ENCODE measurements at places on chromosomes 3 and 15.

- no peak for DNase-seq
Observed at GRCh38 chr3:73753985-73754384, 129.2 kb upstream of the PDZRN3 start.

DNA sequence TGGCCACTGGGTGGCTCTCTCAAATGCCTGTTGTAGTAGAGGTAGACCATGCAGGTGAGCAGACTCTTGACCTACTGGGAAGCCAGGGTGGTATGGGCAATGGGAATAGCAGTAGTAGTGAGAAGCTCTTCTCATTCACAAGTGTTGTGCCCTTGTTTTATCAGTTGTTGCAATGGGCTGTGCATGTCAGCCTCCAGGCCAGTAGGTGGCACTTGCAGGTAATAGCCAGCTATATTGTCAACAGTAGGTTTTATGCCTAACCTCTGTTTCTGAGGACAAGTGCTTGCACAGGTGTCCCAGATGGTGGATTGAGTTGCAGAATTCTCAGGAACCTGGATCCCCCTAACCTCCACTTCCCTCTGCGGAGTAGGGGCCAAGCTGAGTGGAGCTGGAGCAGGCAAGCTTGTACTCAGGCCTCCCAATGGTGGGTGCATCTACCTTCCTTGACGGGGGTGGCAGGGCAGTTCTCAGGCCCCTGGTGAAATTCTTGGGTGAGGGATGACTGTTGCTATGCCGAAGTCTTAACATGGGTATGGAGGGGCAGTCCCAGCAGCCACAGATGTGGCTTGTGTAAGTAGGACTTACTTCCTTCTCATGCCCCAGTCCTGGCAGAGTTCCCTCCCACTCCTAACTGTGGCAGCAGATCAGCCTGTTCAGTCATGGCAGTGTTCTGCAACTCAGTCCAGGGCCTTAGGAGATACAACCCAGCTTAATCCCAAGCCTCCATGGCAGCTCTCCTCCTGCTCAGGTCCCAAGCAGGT is 104.3 kb downstream of the NEO1 start:
- no peak for DNase-seq

DNA sequence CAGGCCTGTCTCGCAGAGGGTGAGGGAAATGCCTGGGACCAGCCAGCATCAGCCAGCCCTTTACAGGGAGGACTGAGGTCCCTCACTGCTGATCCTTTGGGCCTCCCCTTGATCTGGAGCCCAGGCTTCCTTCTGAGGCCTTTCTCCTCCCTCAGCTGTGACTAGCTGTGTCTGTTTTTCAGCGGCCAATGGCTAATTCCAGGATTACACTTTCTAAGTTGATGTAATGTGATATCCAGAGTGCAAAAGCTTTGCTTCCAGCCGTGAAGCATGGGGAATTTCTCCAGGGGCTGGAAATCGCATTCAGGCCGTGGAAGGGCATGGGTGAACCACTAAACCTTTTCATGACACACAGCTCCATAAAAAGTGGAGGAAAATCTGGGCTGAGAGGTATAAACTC is 157.6 kb downstream of the SHQ1 start:
- DNase-seq = no peak

DNA sequence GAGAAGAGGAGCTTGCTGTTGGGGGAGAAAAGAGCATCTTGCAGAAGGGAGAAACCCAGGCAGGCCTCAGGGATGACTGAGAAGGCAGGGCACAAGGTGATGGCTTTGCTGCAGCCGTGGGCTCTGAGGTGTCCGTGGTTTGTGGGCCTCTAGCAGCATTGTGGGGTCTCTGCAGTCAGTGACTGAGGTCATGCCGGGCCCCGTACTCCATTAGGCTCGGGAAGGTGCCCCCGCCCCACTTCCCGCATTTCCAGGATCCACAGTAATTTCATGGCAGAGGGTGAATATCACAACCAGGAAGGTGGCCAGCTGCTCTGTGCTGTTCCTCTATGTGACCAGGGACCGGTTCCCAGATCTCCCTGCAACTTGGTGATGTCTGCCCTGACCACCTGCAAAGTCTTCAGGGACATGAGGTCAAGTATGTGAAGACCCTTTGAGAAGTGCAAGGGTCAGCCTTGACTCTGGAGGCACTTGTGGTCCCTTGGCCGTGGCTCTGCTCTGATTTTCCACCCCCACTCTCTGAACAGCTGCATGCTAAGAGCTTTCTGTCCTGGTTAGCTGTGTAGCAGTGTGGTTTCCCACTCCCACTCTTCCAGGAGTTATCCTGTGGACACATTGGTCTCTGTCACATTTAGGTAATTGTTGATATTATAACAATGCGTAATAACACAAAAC is 3.6 kb downstream of the KLF13 start:
- DNase-seq = no peak

- DNase-seq = no peak
Observed at GRCh38 chr3:193960487-193961274, 175.3 kb upstream of the HES1 start.

GRCh38 chr3:189143321-189143720 is 28.4 kb upstream of the TPRG1 start:
- no peak for DNase-seq

DNA sequence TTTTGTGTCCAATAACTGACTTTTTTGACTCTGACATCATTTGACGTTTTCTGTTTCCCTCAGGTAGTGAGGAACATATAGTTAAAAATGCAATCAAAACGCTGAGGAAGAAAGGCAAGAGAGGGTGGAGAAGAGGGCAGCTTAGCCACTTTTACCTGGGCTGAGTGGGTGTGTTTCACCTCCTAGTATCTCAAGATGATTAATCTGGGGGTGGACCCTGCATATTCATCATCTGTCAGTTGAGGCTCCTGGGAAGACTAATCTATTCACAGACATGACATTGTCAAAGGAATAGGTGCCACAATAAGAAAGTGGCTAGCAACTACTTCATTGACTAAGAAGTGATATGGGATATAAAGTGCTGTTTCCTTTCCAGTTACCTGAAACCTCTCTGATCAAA is 331.5 kb upstream of the RARB start:
- no peak for DNase-seq

- DNase-seq = peak; percentile 77
Observed at GRCh38 chr15:38453971-38454695, at the start of gene FAM98B. FAM98B (plus strand) TSS chr15:38454127; CDS start chr15:38454162, 35 bp downstream.

GRCh38 chr3:150370122-150370602 is 37.9 kb upstream of the TSC22D2 start:
- DNase-seq = no peak

Data from activated CD8-positive, alpha-beta memory T cell treated with anti-CD3 and anti-CD28 coated beads for 1 hour (primary cell).